ENCODE measurements at places on chromosomes 6 and 20. TPM values are rescaled to one million over a fixed set of nuclear protein-coding genes. Genes with fewer than 3 reads are reported as not detected.

The CRISP3 gene
- 1.1 TPM for total RNA-seq

DNA sequence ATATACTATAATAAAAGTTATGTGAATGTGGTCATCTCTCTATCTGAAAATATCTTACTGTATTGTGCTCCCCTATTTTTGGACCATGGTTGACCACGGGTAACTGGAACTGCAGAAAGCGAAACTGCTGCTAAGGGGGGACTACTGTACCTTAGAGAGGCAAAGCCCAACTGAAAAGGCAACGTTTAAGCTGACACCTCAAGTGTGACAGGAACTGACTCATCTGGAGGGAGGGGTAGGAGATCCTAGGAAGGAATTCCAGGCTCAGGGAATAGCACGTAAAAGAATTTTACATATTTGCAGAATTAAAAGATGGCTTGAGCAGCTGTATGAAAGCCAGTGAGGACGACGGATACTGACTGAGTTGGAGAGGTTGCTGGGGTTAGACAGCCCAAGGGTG lies 34.8 kb downstream of the ELOVL2 start:
- no peak for DNase-seq

GRCh38 chr20:44180814-44181213 lies 6.2 kb downstream of the JPH2 start:
- no peak for DNase-seq

DNA sequence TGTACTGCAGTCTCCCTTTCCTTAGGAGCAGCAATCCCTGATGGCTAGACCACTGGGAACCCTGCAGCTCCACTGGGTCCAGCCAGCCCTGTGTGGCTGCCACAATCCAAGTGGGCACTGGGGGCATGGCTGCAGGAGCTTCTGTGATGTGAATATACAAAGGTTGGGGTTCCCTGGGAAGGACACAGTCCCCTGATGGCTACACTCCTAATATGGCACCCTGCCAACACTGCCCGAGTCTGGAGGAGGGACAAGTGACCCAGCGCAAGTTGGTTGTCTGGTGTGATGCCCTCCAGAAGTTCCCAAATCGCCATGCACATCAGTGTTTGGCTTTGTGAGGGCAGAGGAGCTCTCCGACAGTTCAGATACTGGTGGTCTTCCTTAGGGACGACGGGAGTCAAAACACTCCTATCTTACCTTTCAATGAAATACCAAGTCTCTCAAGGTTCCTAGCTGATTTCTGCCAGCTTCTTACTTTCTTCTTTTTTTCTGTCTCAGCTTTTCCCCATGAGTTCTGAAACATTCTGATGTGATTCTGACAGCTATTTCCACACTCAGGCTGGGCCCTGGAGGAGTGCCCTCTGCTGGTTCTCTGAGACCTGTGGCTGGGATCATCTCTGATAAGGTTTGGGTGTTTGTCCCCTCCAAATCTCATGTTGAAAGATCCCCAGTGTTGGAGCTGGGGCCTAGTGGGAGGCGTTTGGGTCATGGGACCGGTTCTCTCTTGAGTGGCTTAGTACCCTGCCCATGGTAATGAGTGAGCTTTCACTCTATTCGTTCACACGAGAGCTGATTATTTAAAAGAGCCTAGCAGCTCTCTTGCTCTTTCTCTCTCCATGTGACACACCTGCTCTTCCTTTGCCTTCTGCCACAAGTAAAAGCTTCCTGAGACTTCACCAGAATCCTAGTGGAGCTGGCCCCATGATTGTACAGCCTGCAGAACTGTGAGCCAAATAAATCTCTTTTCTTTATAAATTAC lies 15.5 kb upstream of the ZFP57 start:
- no peak for DNase-seq

- DNase-seq: no peak
Observed at GRCh38 chr20:61948586-61949362, 116.9 kb downstream of the TAF4 start.
